Pons (tissue), 1 donor: ENCODE measurements at places on chromosomes 16 and 17.

- no peak for DNase-seq
These were observed 6.1 kb downstream of the WDR81 start for GRCh38 chr17:1730326-1731193.

DNA sequence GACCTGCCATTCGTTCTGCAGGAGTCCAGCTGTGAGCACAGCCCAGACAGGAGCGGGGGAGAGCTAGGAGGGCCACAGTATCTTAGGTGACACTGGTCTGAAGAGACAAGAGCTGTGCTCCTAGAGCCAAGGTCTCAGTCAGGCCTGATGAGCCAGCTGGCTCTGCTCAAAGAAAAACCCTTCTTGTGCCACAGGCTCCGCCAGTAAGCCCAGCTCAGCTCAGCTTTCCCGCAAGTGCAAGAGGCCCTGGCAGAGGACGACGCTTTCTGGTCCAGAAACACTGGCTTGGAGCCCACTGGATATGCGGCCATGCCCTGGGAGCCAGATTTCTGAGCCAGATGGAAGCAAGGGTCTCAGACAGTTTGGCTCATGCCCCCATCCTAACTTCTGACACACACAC lies 23.9 kb downstream of the PEMT start:
- DNase-seq = peak; percentile 77

DNA sequence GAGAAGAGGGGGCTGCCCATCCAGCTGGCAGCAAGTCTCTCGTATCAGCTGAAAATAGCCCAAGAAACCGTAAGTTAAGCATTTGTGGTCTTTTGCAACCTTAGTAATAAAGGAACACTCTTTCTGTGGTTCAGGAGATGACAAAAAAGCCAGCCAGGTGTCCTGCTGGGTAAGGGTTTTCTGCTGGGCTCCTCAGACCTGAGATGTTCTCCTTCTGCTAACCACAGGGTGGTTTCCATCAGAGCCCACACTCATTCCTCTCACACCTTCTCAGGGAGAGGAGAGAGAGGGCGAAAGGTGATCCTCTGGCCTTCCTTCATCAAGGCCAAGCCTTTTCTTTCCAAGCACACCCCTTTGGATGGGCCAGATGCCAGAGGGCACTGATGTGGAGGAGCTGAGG lies 70.7 kb downstream of the TEX14 start:
- no peak for DNase-seq

- no peak for DNase-seq
These were observed 9.7 kb downstream of the NXN start for GRCh38 chr17:969811-970355.

DNA sequence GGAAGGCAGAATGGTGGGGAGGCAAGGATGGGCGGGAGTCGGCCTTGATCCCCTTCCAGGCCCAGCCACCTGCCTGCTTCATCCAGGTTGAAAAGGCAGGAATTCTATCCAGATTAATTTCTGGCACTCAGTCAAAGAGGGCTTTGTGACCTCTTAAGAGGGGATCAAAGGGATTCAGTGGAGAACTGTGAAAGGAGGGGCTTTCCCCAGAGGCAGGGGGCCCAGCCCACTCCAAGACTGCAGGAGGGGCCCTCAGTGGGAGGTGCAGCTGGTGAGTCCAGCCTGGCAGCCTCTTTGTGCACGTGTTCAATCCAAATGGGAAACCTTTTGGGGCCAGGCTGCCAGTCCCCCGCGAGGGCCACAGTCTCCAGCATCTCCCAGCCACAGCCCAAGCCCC lies 148.5 kb upstream of the PLCG2 start:
- DNase-seq = no peak

DNA sequence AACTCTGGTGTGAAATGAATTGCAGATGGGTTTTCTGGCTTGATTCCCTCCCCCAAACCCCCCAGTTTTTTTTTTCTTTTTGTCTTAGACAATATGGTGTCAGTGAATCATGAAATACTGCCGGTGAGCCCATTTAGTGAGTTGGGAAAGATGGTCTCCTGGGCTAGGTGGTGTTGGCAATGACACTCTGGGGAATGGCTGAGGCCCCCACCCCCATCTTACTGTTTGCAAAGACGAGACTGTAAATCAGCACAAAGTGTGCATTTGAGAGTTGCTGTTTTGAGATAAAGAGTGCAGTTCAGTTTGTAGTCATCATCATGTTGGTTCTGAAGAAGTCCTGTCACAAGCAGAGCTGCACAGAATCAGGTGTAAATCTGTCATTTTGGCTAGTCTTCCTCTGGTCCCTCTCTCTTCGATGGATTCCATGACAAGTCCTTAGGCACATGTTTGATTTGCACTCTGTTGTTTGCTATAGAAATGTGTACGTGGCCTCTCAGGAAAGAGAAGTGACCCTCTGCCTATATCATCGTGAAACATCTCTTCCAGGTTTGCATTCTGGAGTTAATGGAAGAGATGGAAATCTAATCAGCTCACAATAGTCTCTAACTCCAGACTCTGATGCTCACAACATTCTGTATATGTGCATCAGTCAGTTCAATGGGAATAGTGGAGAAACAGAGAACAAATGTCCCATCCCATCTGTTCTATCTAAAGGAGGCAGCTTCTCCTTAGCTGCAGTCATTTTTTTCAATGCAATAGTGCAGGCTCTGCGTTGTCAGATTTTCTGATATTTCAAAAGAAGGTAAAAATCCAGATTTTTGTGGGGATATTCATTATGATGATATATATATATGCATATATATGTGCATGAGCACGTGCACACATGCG lies 34.6 kb downstream of the RBFOX1 start:
- DNase-seq = no peak

DNA sequence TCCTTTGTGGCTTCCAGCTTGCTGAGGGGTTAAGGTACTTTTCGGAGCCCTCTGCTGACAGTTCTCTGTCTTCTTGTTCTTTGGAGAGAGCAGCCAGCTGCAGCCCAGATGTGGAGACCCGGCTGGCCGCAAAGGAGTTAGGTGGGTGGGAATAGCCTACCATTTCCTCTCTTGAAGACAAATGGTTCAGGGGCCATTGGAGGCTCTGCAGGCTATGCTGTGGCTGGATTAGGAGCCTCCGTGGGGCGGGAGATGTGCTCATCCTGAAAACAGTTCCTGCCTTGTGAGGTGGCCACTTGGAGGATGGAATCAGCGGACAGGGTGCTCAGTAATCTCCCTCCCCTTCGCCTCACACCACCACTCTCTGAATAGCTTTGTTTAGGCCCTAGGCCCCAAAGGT lies 30.3 kb downstream of the MEOX1 start:
- no peak for DNase-seq

DNA sequence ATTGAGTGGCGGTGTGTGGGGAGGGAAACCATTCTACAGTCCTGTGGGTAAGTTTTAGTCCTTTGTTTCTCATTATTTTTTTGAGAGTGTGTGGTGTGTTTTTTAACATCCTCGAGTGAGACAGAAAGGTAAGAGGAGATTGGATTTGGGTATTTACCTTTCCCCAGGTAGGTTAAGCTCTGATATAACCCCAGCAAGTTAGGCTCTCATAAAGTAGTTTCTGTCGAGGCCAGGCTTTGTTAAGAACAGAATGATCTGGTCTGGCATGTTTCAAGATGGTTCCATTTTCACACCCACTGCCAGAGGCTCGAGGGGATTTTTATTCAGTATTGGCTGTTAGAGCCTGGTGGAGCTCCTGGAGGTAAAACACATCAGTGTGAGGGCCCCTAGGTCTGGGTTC lies 62.9 kb downstream of the BCAS3 start:
- no peak for DNase-seq

DNA sequence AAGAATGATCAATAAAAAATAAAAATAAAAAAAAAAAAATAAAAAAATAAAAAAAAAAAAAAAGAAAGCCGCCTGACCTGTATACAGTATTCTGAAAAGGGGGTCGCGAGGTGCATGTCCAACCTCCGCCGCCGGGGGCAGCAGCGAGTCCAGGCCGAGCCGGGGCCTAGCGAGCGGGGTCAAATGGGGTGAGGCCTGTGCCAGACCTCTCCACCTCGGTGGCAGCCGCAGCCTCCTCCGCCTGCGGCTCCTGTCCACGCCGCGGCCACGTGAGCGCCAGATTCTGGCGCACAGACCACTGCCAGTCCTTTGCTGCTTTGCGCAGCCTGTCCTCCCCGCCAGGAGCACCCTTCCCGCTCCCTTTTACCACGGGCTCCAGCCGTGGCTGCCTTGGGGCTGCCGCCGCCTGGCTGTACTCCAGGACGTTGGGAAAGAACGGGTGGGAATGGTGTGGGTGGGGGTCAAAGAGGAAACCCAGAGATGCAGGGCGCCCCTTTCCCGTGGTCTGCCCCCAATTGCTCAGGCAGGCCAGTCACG lies 2.4 kb upstream of the BCKDK start:
- DNase-seq = peak; percentile 75
